ENCODE measurements at places on chromosomes 16 and 17. TPM values are rescaled to one million over a fixed set of nuclear protein-coding genes. Genes with fewer than 3 reads are reported as not detected.

DNA sequence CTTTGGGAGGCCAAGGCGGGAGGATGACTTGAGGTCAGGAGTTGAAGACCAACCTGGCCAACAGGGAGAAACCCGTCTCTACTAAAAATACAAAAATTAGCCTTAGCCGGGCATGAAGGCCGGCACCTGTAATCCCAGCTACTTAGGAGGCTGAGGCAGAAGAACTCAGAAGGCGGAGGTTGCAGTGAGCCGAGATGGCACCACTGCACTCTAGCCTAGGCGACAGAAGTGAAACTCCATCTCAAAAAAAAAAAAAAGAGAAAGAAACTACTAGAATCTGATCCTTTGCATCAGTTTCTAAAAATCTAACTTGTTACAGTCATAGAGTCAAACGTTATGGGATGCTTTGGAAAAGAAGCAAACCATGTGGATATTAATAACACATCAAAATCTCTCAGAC lies 1.6 kb upstream of the PECAM1 start:
- no peak for DNase-seq

DNA sequence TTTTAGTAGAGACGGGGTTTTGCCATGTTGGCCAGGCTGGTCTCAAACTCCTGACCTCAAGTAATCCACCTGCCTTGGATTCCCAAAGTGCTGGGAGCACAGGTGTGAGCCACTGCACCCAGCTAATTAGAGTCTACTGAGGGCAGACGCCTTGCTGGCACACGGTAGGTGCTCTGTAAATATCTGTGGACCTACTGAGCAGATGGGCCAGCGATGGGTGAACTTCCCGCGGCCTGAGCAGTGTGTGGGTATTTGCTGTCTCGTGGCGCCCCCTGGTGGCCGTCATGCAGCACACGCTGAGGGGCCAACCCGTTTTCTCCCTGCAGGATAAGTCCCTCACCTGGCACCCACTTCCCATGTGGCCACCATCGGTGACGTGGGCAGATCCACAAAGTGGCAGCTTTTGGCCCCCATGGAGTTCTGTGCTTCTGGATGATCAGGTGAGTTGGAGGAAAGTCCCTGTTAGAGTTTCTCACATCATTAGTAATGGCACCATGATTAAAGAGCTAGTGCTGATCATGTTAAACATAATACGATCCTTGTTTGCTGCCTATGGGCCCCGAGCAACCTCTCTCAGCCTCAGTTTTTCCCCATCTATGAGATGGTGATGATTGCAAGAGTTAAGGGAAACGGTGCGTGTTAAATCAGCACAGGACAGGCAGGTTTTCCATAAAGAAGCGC lies 40.7 kb downstream of the ZDHHC7 start:
- DNase-seq = peak; percentile 52

DNA sequence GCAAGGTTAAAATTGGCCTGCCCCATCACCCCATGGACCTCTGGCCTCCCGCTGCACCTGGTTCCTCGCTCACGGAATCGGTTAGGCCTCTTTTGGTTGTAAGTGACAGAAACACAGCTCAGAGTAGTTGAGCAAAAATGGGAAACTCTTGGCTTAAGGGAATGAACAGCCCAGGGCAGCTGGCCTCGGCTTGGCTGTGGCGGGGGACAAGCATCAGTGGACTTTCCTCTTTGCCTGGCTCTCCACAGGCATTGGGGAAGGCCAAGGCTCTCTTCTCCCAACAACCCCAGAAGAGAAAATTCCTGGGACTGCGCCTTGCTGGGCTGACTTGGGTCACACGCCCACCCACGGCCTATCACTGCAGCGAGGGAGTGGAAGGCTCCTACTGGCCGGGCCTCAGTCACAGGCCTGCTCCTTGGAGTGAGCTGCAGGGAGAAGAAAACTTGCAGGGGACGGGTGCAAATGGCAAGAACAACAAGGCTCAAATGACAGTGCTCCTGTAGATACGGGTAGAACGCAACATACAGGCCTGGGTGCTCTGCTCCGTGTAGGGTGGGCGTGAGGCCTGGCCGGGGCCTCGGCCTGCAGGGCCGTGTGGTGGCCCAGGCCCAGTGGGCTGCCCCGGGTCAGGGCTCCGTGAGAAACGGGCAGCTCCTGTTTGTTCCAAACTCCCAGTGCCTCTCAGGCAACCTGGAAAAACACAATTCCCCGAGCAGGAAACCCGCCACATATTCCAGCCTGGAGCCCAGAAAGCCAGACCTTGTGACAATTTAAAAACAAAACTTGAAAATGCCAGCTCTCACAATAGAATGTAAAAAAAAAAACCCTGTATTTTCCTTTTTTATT lies 25.0 kb upstream of the ATP2A3 start:
- DNase-seq = no peak

Gene RPRML
- not detected for total RNA-seq

DNA sequence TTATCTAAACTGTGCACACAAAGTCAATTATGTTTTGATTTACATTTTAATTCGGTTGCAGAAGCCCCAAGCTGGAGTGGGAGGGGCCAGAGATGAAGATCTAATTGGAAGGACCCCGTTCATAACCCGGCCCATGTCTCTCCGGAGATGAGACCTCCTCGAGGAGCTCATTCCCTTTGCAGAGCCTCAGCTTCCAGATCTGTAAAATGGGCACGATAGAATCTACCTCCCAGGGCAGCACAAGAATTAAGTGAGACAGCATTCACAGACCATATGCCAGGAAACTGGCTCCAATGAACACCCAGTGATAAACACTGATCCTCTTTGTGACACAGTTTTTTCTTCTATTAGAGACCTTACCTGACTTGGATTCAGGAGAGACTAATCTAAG lies 446.5 kb upstream of the CDH5 start:
- DNase-seq = no peak

DNA sequence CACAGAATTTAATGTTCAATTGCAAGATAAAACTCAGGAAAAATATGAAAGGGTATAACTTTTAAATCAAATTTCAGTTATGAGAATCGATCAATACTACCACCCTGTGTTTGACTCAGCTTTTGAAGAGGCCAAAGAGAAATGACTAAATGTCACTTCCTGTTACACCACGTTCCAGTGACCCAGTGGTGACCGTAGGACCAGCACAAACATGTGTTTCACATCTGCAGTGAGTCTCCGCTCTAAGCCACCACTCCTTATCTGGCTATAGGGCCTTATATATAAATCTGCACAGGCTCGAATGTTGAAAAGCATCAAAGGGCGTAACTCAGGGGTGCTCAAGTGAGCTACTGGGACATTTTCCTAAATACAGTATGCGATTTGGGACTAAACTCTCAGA lies 36.1 kb downstream of the CYB5D2 start:
- DNase-seq = no peak

- no peak for DNase-seq
These were observed 28.9 kb downstream of the WNT3 start for GRCh38 chr17:46789610-46790009.

Gene TNFRSF17
- total RNA-seq = not detected

DNA sequence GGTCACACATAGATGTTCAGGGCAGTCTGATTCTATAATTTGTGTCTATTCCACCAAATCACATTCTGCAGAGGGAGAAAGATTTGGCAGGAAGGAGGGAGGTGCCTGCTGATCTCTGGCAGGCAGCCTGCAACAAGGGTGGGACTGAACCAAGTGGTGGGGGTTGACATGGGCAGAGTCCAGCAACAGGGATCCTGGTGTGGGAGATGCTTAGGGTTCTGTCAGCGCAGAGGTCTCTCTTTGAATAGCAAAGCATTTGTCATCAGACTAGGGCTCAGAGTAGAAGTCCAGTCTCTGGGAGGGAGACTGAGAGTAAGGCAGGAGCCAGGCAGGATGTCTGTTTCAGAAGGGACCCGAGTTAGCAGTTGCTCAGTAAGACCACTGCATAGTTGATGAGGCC lies 94.6 kb downstream of the UTP18 start:
- DNase-seq = no peak

Gene CNTNAP1
- total RNA-seq = 2.9 TPM

- DNase-seq = no peak
These were observed 6.8 kb upstream of the FLYWCH1 start for GRCh38 chr16:2904922-2905240.

DNA sequence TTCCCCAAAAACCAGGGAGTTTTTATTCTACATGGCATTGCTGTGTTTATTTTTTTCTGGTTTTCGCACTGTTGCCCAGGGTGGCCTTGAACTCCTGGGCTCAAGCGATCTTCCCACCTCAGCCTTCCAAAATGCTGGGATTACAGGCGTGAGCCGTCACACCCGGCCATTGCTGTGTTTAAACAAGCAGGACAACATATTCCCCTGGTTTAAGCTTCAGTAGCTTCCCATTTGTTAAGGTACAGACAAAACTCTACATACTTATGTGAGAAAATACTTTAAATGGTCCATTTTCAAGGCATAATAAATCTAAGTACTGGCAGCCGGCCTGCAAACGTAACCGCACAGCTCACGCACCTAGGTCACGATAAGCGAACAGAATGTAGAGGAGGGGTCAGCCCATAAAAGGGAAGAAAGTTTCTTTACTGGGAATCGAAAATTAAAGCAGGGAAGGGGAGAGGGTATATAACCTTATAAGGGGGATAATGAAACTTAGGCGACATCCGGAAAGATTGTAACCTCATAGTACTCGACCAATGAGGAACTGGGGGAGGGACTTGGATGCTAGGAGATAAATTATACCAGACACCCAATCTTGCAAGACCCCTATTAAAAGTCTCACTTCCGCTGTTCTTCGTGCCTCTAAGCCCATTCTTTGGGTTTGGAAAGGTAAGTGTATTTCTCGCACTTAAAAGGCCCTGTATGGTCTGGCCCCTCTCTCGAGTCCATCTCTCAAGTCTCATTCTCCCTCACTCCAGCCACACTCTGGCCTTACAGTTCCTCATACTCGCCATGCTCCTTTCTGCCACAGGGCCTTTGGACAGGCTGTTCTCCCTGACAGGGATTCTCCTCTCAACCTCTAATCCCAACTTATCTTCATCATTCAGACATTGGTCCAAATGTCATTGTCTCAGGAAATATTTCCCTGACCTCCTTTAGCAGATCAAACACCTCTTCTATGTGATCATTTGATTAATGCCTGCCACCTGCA lies 59.2 kb downstream of the TEX14 start:
- DNase-seq = no peak

Gene SLC22A31
- total RNA-seq = 0.45 TPM

Gene TP53TG3
- total RNA-seq = not detected

DNA sequence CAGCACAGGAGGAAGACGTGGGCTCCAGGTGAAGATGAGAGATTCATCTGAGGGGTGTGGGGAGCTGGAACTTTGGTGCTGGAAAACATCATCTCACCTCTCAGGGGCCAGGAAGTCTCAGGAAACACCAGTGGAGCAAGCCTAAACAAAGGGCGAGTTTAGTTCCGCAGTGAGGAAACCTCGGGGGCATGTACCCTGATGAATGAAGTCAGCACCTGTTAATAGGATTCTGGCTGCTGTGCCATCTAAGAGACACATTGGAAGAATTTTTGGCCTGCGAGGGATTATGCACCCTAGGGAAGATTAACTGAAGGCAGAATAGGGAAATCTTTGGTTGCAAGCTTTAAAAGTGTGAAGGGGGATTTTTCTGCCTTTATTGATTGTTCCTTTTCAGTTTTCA lies 94.7 kb upstream of the CACNG5 start:
- DNase-seq = no peak

GRCh38 chr17:39244600-39245570 lies 19.1 kb upstream of the STAC2 start:
- DNase-seq = peak; percentile 75

DNA sequence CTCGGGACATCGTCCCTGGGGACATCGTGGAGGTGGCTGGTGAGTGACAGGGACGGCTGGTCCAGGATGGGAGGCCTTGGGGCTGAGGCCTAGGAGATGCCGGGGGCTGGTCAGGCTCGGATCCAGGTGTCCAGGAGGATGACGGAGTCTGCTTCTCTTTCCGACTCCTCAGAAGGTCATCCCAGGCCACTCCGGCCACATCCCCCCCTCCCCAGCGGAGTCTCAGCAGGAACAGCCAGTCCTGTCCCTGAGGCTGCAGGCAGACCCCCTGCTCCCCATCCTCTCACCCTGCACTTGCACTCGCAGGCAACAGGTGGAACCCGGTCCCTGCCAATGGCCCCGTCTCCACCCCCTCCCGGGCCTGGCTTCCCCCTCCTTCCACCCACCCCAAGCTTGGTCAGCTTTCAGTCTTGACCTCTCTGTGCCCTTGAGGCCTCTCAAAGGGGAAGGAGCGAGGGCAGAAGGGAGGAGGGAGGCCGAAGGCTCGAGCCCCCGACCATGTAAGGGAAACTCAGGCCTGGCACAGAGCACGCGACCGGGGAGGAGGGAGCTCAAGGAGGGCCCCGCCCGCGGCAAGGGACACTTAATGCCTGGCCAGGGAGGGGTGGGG lies 4.4 kb downstream of the ATP2A1 start:
- no peak for DNase-seq

Gene TLK2
- total RNA-seq = 35.8 TPM

DNA sequence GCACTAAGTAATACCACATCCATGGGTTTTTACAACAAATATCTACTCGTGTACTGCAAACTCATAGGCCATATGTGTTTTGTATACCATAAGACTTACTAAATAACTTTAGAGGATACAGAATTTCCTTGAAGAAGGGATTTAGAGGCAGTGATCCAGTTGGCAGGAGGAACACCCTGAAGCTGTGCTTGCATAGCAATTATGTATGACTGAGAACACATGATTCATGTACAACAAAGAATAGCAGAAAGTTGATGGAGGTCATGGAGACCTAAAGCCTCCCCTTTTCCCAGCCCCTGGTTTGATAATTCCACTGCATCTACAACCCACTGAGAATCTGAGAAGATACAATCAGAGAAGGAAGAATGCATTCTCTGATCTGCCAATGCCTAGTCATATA lies 83.8 kb upstream of the PMFBP1 start:
- peak; percentile 5 for DNase-seq

DNA sequence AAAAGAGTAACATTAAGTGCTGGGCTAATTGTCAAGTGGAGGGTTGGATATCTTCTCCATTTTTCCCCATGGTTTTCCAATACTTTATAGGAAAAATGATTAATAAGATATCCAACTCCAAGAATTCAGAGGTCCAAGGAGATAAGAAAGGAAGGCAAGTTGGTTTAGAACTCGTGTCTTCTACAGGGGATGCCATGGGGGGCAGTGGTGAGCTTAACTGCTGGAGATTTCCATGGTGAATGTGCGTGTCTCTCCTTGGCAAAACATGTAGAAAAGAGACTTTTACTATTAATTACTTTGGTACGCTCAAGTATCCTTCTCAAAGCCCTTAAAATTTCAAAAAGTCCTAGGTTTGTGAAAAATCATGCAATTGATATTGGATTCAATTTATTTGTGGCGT lies 982.9 kb upstream of the RBFOX1 start:
- DNase-seq = no peak

DNA sequence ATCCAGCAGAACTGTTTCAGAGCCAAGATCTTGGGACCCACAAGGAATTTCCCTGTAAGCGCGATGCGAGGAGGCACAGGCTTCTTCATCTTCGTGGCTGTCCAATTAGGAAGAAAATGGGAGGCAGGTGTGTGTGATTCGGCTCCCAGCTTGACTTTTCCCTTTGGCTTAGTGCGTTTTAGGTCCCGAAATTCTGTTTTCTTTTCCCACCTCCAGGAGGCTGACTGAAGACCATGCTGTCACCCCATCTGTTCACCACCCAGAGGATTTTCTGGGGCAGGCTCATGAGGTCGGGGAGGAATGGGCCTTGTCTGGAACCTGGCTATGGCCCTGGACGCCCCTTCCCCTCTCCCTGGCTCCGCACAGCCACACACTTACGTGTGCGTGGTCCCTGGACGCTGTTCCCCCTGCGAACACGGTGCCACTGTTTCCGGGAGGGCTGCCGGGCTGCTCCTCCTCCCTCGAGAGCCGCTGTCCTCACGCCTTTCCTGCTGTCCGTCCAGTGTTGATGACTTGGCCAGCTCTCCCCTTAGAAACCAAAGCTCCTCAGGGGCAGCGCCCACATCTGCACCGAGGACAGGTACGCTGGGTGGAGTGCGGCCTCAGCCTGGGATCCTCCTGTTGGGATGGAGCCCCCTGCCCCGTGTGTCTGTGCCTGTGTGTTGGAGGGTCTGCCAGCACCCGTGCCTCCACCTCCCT lies 2.7 kb upstream of the PABPN1L start:
- DNase-seq = no peak

All from mammary epithelial cell (primary cell).